ENCODE measurements at places on chromosomes 3 and 15.

DNA sequence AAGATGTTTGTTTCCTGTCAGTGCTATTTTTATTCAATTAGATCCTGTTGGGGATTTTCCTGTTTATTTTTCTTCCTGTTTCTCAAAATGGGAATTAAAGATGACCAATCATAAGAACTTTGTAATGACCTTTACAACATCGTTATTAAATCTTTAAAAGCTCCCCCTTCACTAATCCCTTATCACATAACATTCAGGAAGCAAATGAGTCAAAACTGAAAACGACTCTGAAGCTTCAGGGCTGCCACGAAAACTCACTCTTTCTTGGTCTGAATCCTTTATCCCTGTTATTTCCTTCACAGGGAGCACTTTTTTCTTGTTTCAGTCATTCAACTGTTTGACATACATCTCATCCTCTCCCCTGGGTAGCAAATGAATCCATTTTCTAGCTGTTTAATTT lies 75.8 kb upstream of the MB21D2 start:
- DNase-seq: no peak

DNA sequence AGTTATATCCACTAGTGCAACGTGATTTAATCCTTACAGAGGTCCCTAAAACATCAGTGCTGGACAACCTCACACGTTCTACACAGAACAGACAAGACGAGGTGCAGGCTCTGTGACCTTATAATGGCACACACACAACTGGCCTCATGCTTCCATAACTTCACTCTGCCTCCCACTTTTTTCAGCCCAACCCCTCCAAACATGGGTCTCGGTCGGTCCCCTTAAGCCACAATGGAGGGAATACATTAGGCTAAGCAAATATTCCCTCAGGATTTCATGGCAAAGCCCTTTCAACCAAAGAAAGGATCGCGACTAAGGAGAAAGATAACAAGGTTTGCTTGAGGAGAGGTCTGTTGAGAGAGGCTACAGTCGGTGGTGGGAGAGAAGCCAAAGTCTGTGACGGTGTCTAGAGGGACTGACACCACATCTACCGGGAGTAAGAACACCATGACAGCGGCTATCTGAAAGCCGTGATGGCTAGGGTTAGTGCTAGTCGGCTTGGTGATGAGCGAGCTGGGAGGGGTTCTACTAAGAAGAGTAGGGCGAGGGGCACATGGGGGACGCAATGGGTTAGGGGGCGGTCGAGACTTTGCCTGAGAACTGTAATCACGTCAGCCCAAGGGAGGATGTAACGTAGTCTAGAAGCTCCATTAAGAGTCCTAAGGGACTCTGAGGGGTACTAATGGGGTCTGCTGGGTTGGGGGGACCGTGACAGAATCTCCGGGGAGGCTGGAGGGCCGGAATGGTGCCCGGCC lies 1.0 kb downstream of the MYO9A start:
- peak; percentile 11 for DNase-seq

- no peak for DNase-seq
Observed at GRCh38 chr3:23594066-23594465, 211.7 kb upstream of the UBE2E1 start.

GRCh38 chr15:97168704-97169475 lies 791.6 kb upstream of the ARRDC4 start:
- no peak for DNase-seq

DNA sequence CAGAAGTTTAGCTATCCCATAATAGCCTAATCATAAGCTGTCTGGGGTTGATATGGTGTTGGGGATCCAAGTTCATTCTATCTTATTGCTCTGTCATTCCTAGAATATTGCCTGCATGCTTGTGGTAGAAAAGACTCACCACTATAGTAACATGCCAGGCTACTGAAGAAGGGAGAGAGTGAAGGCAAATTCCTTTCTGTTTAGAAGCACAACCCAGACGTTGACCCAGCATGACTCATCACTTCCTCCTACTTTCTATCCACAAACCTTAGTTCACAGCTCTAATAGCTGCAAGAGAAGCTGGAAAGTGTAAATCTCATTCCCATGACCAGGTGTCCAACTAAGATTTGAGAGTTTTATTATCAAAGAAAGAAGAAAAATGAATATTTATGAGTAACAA lies 57.8 kb upstream of the NMD3 start:
- no peak for DNase-seq

- DNase-seq: no peak
Observed at GRCh38 chr15:31336593-31337295, 10.1 kb downstream of the KLF13 start.

- no peak for DNase-seq
Observed at GRCh38 chr3:157092230-157092629, 67.7 kb downstream of the CCNL1 start.

- no peak for DNase-seq
Observed at GRCh38 chr15:51416129-51416528, 74.7 kb downstream of the GLDN start.

- DNase-seq: no peak
Observed at GRCh38 chr3:129023909-129024308, 22.8 kb downstream of the EFCC1 start.

DNA sequence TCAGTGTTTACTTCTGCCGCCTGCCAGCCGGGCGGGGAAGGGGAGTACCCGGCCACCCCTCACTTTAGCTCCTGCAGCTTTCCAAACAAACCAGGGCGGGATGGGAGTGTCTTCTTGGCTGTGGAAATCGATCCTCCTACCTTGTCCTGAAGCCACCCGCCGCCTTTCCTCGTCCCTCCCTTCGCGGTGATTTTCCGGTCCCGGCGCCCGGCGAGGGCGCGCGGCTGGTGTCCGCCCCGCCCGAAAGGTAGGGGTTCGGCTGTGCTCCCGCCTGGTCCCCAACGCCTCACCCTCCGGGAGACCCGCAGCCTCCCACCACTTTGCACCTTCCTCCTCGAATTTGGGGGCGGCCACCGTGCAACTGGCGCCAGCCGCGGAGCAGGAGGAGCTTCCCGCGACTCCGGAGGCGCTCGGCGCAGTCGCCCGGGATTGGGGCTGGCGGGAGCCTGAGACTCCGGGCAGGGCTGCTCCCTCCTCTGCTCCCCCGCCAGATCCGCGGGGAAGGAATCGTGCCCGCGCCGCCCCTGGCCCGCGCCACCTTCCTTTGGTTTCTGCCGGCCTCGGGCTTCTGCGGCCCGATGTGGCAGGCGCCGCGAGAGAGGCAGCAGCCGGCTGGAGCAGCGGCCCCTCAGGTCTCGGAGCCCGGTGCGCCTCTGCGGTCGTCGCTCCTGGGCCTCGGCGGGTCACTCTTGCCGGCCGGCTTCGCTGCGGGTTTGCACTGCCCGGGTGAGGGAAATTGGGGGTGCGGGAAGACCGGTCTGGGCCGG lies 30.7 kb upstream of the ST3GAL6 start:
- DNase-seq: no peak
